ENCODE measurements at places on chromosomes 1 and 21. TPM values are rescaled to one million over a fixed set of nuclear protein-coding genes. Genes with fewer than 3 reads are reported as not detected.

The LEFTY2 gene
- not detected for total RNA-seq

DNA sequence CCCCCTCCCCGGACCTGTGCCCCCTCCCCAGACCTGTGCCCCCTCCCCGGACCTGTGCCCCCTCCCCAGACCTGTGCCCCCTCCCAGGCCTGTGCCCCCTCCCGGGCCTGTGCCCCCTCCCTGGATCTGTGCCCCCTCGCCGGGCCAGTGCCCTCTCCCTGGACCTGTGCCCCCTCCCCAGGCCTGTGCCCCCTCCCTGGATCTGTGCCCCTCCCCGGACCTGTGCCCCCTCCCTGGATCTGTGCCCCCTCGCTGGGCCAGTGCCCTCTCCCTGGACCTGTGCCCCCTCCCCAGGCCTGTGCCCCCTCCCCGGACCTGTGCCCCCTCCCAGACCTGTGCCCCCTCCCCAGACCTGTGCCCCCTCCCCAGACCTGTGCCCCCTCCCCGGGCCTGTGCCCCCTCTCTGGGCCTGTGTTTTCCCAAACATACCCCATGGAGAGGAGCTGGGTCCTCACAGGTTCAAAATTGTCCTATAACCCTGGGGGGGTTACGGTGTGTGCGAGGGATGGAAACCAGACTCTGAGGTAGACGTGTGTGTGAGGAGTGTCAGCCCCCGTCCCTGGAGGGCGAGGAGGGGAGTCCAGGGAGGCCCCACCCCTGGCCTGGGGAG lies 47.6 kb upstream of the POFUT2 start:
- no peaks in the 10 kb centered on the region for H3K4me1 ChIP-seq
- H3K4me3 ChIP-seq: no peak overlapping the region
- no peaks in the 10 kb centered on the region for H3K27me3 ChIP-seq

The USH2A gene
- not detected for total RNA-seq

- H3K4me3 ChIP-seq: no peak overlapping the region
- no peaks in the 10 kb centered on the region for H3K27me3 ChIP-seq
- no peak overlapping the region for H3K27ac ChIP-seq
- no peak for DNase-seq
- no peaks in the 10 kb centered on the region for H3K36me3 ChIP-seq
Measured at GRCh38 chr1:112982328-112982727, 26.3 kb upstream of the SLC16A1 start.

- H3K27me3 ChIP-seq: no peaks in the 10 kb centered on the region
- no peak overlapping the region for H3K27ac ChIP-seq
- no peak for DNase-seq
- H3K4me1 ChIP-seq: no peaks in the 10 kb centered on the region
Measured at GRCh38 chr1:95982711-95983110, 738.9 kb upstream of the PTBP2 start.

DNA sequence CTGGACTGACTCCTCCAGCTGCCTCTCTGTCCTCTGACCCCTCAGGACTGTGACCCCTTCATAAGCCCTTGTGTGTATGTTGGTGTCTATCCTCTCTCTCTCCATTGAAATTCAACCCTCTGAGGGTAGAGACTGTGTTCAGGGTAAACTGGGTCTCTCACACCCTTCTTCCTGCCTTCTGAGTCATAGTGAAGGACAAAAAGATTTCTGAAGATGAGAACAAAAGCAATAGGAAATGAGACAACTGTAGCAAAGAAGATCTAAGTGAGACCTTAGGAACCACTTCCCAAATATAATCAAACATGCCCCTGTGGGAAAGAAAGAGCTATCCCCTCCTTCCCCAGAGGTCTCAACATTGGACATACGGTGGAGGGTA lies 16.9 kb downstream of the NUAK2 start:
- DNase-seq: no peak
- no peak overlapping the region for H3K4me3 ChIP-seq
- H3K36me3 ChIP-seq: no peaks in the 10 kb centered on the region
- H3K27ac ChIP-seq: no peak overlapping the region

The COL6A1 gene
- 1.3 TPM for total RNA-seq

DNA sequence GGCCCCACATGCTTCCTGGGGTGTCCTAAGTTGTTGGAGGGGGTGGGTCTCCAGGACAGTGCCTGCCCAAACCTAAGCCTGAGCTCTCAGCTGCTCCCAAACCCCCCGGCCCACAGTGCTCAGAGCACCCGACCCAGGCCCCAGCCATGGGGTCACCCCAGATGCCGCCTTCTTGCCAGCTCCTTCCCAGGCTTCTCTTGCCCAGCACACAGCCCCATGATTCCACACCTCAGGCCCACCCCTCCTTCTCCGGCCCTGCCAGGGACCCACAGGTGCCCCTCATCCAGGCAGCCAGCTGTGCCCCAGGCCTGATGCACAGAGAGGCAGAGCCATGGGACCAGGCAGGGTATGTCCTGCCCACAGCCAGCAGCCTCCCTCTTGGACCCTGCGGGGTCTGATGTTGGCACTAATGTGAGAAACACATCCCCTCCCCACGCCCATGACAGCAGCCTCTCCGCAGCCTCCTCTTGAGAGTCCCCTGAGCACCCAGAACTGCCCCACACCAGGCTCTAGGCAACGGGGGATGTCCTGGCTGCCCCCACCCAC lies 4.9 kb downstream of the WNT9A start:
- DNase-seq: no peak
- H3K27ac ChIP-seq: no peak overlapping the region
- no peaks in the 10 kb centered on the region for H3K36me3 ChIP-seq
- H3K4me1 ChIP-seq: no peaks in the 10 kb centered on the region
- H3K4me3 ChIP-seq: no peak overlapping the region
